ENCODE measurements at places on chromosomes 4 and X.

- DNase-seq = no peak
Observed at GRCh38 chrX:100411802-100412715, 2.0 kb upstream of the PCDH19 start.

DNA sequence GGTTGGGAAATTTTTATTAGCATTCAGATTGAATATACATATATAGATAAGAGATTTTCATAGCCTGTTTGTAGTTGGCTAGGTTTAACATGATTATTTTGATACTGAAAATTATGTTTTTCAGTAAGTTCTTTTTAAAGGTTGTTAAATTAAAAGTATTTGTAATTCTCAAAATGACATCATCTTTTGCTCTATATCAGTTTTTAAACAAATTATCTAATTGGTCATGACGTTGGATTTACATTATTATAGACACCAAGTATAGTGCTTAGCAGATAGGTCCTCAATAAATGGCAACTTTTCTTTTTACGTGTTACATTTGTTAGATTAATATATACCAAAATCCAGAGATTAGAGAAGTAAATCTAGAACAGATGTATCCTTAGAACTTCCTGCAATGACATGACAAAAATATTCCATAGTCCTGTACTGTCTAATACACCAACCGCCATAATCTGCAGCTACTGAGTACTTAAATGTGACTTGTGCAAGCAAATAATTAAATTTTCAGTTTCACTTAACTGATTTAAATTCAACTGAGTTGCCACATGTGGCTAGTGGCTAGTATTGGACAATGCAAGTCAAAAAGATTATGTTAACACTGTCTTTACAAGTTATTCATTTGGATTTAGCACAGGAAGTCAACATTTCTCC, 1613.1 kb upstream of the TENM3 start:
- DNase-seq = no peak

DNA sequence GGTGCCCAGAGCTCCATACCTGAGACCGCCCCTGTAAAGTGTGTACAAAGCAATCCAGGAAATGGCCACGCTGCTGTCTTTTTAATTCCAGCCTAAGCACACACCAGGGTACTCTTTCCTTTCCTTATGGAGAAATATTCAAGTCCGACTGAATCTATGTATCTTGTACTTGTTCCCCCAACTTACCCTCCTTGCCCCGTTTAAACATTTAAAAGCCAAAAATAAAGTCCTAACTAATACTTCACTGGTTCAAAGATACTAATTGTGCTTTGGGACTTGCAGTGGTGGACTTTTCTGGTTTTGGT, 731 bp upstream of the AMMECR1 start:
- no peak for DNase-seq

- no peak for DNase-seq
Observed at GRCh38 chr4:153643406-153644383, 40.4 kb upstream of the TLR2 start.

DNA sequence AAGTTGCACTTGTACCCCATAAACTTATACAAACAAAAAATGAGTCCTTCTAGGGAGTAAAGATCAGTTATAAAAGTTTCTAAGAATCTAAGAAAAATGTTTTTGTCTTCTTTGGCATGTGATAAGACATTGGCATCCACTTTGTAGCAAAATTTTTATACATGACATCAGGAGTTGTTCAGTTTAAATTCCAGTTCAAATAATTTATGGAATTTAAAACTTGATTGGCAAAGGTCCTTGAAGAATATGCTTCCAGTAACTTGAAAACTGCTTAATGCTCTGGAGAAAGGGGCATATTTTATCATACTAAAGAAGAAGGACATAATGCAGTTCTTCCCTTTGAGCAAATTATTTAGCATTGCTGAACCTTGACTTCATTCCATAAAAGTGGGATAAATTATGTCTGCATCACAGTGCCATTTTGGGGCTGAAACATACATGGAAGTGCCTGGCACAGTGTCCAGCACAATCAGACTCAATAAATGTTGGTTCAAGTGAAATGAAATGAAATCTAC, 163.3 kb upstream of the IL15 start:
- DNase-seq = no peak

GRCh38 chr4:122045533-122045932, 93.7 kb upstream of the TRPC3 start:
- DNase-seq = no peak

GRCh38 chrX:420496-421223, 34.0 kb upstream of the PPP2R3B start:
- DNase-seq = no peak

Measured in T-cell (primary cell).